ENCODE measurements at places on chromosomes 1 and 21.

DNA sequence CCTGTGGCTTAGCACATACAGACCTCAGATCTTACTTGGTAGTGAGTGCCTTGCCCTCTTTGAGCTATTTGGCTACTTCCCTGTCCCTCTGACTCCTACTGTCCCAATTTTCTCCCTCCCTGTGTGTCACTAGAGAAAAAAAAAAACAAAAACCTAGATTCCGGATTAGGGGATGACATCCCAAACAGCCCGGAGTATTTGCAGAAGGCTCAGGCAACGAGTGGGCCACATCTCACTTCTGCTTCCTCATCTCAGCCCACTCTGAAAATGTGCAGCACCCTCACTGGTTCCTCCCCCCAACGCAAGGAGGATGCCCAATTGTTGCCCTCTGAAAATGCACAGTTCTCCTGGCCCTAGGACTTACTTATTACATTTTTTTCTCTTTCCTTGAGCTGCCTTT, 4.9 kb downstream of the NHLH1 start:
- DNase-seq, result no peak

GRCh38 chr1:231653632-231654031, 27.0 kb downstream of the DISC1 start:
- DNase-seq, result no peak

- DNase-seq, result no peak
Measured at GRCh38 chr1:67110352-67110751, 24.4 kb downstream of the C1orf141 start.

GRCh38 chr1:220757441-220757840, 9.3 kb downstream of the MTARC2 start:
- no peak for DNase-seq

GRCh38 chr1:42738678-42739226, 1.3 kb downstream of the CLDN19 start:
- no peak for DNase-seq

DNA sequence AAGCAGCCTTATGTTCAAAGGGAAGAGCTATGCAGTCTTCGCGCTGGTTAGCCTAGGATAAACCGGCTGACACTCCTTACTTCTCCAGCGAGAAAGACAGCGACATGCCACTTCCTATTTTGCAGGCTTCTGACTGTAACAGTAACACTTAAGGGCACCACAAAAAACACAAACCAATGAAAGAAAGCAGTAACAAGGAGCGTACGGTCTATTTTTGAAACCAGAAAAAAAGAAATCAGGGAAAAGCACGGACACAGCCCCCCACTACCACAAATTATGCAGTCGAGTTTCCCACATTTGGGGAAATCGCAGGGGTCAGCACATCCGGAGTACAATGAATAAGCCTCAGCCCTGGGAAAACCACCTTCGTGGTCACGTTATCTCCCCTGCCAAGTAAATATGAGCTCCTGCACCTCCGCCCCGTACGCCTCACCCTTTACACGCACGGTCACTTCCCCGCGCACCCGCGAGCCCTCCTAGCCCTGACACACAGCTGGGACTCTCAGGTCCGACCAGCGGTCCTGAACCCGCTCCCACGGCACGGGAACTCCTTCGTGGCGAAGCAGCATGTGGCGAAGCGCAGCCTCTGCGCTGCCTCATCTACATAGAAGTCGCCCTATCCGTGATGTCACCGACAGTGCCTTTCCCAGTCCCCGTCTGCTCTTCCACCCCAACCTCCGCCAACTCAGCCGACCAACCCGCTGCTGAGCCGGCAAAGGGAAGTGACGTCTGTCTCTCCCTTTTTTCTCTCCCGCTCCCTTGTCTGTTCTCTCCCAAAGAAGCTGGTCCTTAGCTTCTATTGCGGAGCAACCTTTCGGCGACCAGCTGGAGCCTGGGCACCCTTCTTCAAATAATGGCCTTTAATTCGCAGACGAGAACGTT, 40.9 kb upstream of the PPIAL4F start:
- DNase-seq, result peak; percentile 46

DNA sequence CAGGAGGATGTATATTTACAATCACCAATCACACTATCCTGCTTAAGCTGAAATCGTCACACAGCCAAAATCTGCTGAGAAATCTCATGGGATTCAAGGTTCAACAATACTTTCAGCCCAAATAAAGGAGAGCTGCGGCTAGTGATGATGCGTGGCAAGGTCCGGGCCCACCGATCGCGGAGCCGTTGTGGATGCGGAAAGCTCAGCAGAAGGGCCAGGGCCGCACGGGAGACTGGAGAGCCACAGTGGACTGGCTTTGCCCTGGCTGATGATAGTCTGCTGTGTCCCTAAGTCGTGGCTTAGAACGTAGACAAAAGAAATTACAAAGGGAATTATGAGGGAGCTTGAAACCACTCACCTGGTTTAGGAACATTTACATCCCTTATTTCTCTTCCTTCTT, 48.0 kb upstream of the SSX2IP start:
- no peak for DNase-seq

DNA sequence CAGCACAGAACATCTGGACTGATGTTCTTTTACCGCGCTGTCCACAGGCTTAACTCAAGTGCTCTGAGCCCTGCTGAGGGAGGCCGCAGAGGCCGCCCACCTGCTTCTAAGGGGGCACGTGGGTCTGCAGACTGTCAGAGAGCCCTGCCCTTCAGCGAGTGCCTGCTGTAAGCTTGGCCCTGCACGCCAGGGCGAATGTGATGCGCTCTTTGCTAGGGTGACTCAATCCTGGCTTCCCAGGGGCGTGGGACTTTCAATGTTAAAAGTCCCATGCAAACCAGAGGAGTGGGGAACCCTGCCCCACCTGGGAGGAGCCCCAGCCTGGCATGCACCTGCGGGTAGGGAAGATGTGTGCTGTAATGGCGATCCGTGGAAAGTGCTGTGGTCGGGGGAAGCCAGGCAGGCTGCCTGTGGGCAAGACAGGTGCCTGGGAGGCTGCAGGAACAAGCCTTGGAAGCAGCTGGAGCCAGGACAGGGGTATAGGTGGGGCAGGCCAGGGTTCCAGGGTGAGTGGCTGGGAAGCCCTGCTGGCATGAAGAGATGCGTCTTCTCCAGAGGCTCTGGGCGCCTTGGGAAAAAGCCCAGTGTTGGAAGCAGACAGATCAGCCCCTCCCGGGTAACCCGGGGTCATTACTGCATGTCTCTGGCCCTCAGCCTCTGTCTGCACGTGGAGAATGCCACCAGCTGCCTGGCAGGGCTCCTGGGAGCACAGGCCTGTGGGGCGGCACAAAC, 594 bp upstream of the PANK4 start:
- DNase-seq, result peak; percentile 44

DNA sequence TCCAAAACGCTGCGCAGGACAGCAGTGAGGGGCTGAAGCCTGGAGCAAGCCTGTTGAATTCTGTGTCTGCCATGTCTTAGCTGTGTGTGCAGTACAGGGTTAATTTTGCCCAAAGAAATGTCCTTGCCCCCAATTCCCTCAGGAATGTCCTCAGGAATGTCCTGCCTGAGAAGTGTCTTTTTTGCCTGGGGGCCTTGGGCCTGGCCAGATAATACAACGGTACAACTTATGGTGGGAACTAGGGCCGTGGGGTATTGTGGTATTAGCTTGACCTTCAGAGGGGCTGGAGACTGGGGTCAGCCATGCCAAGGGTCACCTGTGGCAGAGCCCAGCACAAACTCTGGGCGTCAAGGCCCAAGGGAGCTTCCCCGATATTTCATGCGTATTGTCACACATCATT, 107.7 kb downstream of the AJAP1 start:
- no peak for DNase-seq

DNA sequence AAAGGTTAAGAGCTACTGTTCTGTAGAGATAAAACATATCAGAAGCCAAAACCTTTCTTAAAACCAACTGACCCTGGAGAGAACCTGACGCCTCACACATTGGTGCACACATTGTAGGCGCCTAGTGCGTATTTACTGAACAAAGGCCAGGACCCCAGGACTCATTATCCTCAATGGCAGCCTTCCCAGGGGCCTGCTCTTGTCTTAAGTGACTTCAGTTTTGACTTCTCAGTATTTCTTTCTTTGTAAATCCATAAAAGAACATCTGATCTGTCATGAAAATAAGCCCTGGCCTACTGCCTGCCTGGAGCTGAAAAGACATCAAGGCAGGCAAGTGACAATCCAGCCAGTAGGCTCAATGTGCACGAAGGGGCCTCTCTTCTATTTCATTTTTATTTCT, 27.6 kb downstream of the ABCA4 start:
- no peak for DNase-seq

- no peak for DNase-seq
Measured at GRCh38 chr1:9612871-9613624, 24.3 kb downstream of the TMEM201 start.

GRCh38 chr1:15469361-15469760, 6.5 kb upstream of the CELA2B start:
- DNase-seq, result no peak

DNA sequence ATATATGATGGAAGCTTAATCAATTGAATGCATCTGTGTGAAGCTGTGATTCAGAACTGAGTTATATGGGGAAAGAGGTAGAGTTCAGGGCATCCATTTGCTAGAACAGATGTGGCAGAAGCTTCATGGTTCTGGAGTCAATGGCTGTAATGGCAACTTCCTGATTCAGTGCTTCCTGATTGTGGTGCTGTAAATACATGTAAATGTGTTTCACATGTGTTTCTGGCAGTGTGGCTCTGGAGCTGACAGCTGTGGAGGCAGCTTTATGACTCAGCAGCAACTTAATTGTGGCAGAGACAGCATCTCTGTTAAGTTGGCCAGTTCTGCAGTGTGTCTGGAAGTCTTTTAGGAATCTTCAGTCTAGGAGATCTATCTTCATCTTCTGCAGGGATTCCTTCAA, 226.6 kb upstream of the ZRANB2 start:
- DNase-seq, result no peak

DNA sequence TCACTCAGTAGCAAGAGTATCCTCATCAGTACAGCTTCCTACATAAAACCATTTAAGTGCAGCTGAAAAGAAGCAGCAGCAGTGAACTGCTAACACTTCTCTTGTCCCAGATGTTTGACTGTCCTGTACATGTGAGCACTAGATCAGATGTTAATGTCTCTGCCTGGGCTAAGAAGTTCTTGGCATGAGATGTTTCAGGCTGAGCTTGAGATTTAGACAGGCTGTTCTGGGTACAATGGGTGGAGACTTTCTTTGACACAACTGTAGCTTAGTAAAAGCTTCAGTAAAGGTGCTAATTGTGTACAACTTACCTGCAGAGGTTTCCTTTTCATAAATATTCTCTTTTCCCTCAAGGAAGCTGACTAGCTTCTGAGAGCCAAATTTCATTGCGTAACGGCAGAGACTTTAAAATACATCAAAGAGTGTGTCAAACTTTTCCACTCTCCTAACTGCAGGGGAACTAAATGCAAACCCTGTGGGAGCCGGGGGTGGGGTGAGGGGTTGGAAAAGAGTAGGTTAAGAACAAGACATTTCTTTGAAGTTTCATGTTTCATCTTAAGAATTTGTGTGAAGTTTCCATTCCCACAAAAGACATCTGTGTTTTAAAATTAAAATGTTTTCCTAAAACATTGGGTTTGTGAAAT, 82.1 kb upstream of the CCDC190 start:
- DNase-seq, result no peak

DNA sequence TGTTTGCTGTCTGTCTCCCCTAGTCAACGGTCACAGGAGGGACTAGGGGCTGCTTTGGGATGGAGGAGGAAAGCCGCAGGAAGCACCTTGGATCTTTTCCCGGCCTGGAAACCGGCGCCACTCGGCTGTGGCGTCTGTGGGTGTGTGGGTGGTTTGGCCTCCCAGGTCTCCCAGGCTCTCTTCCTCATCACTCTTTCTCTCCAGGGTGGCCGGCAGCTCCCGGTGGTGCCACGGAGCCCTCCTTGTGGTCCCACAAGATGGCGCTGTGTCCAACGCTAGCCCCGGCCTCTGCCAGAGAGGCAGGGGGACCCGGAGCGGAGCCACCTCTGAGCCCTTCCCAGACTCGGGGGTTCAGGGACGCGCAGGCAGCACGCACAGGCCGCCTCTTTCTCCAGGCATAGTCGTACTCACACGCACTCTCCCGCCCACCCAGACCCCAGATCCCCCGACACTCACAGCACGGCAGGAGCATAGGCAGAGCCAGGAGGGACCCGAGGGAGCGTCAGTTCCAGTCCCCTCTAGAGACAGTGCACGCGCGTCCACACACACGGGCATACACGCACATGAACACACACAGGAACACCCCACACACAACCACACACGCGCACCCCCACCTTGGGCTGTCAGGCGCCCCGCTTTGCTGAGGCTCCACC, 31.2 kb downstream of the CDCP2 start:
- DNase-seq, result peak; percentile 48

DNA sequence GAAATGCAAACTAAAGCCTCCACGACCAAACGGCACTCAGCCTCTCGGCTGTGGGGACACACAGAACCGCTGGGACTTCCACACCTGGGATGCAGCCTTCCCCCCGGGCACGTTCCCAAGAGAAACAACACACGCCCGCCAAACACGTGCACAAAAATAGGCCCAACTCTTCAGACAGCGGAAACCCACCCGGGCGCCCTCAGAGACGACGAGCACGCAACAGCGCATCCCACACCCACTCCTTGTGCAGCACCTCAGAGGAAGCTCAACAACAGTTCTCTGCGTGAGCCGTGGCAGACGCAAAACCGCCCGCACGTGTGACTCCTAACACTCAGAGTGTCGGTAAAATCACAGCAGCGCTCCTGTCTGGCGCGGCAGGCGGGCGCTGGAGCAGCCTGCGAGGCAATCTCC, 5.3 kb downstream of the C1orf159 start:
- no peak for DNase-seq

GRCh38 chr1:187491082-187491720, 662.5 kb downstream of the PLA2G4A start:
- DNase-seq, result no peak

GRCh38 chr1:53060579-53060978, 1.4 kb upstream of the PODN start:
- no peak for DNase-seq

DNA sequence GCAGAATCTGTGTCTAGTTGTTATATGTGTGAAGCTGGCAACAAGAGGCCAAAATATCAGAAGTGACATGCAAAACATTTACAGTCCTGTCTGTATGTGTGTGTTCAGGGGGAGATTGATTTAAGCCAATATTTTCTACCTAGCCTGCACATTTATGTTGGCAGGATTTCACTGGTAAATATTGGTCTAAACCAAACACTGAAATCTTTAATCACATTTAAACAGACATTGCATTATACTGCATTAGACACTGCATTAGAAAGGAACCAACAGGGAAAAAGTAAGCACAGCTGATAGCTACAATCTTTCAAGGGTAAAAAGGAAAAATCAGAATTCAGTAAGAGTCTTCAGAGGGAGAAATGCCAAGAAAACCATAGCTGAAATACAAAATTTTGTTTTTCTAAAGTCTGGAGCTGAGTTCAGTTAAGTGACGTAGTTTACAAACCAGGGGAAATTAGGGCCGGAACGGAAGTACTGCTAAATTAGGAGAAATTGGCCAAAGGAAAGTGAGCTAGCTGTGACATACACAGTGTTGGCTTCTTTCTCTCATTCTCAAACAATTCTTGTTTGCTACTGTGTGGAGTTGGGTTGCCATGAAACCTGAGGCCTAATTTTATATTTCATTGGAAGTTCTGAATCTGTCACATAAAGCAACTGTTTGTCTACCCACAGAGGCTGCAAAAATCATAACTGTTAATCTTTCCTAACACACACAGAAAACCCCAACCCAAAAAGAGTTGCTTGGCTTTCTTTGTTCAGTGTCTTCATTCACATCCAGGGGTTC, 217.3 kb upstream of the SGIP1 start:
- no peak for DNase-seq

- DNase-seq, result no peak
Measured at GRCh38 chr21:25944672-25945213, 210.0 kb downstream of the GABPA start.

- no peak for DNase-seq
Measured at GRCh38 chr1:31004231-31004621, 61.3 kb downstream of the PUM1 start.

Measured in activated T-cell treated with anti-CD3 and anti-CD28 coated beads for 4 hours (primary cell).